Jurkat, Clone E6-1 (cell line): ENCODE measurements at places on chromosomes 2 and 18.

GRCh38 chr18:21049306-21049705 is 62.3 kb downstream of the ROCK1 start:
- no peak for DNase-seq

GRCh38 chr2:207289295-207290018 is 123.7 kb upstream of the KLF7 start:
- DNase-seq: no peak

DNA sequence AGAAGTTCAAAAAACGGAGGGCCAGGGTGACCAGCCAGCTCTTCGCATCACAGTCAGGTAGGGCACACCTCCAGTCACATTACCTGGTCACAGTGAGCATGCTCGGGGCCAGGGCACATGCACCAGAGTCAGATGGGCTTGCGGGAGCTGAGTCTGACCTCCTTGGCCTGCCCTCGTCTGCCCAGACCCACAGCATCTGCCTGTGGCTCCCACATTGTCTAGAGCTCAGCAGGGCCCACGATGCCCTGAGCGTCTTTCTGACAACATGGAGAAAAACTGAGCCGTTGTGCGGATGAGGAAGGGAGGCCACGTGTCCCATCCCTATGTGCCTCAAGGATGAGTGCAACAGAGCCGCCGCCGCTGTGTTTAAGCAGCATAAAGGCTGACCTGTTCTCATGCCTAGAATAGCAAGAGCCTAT is 37.6 kb downstream of the CRACDL start:
- no peak for DNase-seq

DNA sequence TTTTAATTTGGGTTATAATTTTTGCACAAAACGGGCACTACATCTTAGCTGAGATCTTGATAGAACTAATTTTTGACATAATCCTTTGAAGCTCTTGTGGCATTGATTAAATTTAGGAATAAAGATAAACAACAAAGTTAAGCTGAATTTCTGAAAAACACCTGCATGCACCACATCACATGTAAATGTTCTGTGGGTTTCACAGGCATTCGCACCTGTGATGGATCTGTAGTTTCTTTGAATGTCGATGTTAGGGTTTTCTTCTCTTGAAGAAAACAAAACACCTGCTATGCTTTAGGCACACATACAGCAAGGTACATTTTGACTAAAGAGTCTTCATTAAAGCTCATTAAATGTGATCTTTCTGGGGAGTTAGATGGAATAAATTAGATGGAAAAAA is 60.3 kb downstream of the RPIA start:
- DNase-seq: peak; percentile 93

DNA sequence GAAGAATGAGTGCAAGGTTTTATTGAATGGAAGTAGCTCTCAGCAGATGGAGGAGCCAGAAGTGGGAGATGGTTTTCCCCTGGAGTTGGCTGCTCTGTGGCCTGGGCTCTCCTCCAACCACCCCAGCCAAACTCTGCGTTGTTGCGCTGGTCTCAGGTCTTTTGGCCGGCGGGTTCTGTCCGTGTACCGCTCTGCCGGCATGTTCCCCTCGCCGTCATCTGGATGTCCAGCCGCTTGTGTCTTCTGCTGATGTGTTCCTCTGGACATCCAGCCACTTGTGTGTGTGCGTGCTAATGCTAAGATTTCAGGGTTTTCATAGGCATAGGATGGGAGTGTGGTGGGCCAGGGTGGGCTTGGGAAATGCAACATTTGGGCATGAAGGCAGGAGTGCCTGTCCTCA is 1311.3 kb upstream of the TMEFF2 start:
- DNase-seq: no peak

DNA sequence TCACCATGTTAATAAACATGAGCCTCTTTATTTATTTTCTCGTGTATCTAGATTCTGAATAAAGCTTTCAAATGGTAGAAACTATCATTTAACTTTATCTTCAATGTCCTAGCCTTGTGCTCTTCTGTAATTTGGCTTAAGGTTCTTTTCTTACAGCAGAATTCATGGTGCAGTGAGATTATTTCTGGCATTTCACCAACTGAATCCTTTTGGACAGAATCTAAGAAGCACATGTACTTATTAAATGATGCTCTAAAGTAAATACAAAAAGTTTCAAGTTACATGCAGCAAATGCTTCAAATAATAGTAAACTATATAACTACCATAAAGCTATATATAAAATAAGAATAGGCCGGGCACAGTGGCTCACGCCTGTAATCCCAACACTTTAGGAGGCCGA is 65.9 kb downstream of the AP1S3 start:
- no peak for DNase-seq

- no peak for DNase-seq
Measured at GRCh38 chr18:34928088-34928753, 113.0 kb upstream of the MAPRE2 start.

GRCh38 chr2:117856415-117857210 is 42.1 kb downstream of the DDX18 start:
- DNase-seq: no peak

DNA sequence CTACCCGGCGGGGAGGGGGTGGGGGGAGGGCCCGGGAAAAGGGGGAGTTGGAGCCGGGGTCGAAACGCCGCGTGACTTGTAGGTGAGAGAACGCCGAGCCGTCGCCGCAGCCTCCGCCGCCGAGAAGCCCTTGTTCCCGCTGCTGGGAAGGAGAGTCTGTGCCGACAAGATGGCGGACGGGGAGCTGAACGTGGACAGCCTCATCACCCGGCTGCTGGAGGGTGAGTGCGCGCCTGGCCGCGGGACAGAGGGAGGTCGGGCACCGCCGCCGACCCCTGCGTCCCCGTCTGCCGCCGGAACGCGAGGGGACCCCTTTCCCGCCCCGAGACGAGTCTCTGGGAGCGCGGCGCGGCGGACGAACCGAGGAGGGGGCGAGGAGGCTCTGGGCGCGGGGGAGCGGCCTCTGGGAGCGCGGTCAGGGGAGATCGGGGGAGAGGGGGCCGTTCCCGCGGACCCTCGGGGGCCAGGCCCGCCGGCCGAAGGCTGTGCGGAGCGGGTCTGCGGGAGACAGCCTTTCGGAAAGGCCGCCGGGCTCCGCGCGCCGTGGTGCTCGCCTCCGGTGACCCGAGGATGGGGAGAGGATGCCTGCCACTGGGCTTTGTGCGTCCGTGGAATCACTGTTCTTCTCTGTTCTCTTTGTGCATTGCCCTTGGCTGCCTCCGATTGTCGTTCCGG is 463 bp downstream of the PPP1CB start:
- peak; percentile 14 for DNase-seq

DNA sequence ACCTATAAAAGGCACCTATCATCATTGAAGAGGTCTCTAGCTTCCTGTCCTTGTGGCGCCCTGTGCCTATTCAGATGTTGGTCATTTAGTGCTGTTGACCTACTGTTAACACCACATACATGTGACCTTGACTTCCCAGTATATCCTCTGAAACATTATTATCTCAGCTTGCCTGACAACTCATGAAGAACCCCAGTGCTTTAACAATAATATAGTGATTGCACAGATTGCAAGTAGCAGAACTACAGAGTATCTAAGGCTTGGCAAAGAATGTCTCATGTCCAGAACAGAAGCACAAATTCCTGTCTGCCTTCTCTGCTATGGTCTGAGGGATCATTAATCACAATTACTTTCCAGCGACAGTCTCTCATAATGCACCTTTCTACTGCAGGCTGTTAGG is 165.3 kb downstream of the LCLAT1 start:
- no peak for DNase-seq

DNA sequence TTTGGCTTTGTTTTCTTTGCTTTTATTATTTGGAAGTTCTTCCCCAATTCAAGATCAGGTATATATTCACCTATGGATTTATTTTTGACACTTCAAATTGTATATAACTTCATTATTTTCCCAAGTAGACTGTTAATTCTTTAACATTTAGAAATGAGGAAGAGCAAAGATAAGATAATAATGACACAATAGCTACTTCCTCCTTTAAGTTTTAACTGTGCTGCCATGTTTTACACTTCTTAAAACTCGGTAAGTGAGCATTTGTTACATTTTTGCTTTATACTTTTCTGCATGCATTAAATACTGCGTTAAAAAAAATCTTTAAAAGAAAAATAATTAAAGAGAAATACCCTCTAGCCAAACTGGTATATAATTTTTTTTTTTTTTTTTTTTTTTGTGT is 32.5 kb downstream of the SLC66A3 start:
- no peak for DNase-seq

DNA sequence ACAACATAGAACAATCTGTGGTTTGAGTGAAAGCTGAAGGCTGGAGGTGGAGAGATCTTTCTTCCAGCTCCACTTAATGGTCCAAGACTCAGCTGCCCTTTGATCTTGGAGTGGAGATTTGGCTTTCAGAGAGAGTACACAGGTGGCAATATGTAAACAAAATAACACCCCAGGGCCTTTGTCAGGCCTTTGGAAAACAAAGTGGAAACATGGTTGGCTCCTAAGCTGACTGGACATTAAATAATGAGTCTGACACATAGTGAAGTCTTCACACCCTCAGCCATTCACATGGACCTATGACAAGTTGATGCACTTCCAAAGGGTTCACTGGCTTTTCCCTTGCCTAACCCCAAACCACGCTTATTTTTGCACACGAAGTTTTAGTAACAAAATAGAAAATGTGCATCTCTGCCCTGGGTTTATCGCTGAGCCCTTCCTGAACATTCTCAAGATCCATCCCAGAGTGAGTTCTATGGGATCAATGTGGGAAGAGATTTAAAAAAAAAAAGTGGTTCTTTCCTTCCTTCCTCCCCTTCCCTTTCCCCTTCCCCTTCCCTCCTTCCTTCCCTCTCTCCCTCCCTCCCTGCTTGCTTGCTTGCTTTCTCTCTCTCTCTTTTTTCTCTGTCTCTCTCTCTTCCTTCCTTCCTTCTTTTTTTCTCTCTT is 201.3 kb upstream of the NT5C1B start:
- no peak for DNase-seq

GRCh38 chr18:80041424-80041823 is 7.2 kb downstream of the RBFA start:
- no peak for DNase-seq

- no peak for DNase-seq
Measured at GRCh38 chr2:51516667-51517066, 484.7 kb upstream of the NRXN1 start.

DNA sequence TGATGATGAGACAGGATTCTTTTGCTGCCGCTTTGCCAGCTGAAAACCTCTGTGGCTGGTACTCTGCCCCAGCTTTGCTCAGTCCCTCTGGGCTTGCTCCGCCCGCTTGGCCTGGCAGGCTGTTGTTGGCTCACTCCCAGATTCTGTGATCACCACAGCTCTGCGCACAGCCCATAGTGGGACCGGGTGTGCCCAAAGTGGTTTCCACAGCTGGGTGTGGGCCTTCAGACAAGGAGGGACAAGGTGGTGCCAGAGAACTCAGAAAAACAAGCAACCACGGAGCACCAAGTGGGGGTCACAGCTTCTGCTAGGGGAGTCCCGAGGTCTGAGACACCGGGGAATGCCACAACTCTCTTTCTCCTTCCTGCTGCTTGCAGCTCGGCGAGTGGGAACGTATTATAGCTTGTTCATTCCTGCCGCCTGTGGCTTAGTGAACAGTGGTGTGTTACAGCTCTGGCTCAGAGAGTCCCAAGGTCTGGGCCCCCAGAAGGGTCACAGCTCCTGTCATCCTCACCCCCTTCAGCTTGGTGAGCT is 9.2 kb upstream of the KYNU start:
- DNase-seq: no peak

- no peak for DNase-seq
Measured at GRCh38 chr18:1917569-1917968, 653.7 kb downstream of the METTL4 start.

DNA sequence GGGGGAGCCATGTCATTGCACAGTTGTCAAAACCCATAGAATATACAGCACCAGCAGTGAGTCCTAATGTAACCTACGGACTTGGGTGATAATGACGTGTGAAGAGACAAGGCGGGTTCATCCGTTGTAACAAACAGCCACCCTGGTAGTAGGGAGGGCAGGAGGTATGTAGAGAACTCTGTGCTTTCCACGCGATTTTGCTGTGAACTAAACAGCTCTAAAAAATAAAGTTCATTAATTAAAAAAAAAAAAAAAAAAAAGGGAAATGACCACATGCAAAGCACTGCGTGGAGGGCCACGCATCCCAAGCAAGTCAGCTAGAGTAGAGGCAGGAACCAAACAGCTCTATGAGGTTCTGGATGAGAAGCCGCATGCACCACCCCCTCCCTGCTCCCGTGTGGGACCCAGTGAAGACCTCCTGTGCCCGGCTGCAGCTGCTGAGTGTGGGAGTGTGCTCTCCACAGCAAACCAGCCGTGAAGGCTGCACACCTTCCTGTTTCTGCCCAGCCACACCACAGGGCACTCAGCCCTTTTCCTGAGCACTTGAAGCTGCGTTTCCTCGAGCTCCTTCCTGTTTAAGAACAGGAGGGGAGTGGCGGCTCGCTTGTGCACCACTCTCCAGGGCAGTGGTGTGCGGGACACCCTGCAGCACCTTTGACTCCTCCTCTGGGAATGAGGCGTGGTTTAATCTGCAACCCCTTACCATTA is 65.6 kb downstream of the ODC1 start:
- peak; percentile 45 for DNase-seq

DNA sequence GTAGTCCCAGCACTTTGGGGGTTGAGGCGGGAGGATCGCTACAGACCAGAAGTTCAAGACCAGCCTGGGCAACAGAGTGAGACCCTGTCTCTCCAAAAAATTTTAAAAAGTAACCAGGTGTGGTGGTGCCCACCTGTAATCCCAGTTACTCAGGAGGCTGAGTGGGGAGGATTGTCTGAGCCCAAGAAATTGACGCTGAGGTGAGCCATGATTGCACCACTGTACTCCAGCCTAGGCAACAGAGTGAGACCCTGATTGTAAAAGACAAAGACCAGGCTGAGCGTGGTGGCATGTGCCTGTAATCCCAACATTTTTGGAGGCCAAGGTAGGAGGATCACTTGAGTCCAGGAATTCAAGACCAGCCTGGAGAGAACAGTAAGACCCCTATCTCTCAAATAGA is 7.8 kb downstream of the ST6GAL2 start:
- no peak for DNase-seq

DNA sequence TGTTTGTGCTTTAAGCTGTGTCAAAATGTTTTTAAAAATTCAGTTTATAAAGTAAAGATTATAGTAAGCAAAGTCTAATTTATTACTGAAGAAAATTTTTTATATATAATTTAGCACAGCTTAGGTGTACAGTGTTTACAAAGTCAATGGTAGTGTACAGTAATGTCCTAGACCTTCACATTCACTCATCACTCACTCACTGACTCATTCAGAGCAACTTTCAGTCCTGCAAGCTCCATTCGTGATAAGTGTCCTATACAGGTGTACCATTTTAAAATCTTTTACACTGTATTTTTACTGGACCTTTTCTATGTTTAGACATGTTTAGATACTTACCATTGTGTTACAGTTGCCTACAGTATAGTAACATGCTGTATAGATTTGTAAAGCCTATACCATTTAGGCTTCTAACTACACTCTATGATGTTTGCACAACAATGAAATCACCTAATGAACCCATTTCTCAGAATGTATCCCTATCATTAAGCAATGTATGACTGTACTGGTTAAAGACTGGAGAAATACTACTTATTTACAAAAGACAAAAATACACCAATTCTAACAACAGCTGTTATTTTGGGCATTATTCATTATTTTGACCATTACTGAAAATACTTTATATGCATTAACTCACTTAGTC is 95.1 kb downstream of the STRN start:
- DNase-seq: no peak

GRCh38 chr2:20431772-20432171 is 15.1 kb upstream of the RHOB start:
- no peak for DNase-seq
